ENCODE measurements at places on chromosomes 5 and 9.

- peak; percentile 84 for DNase-seq
Measured at GRCh38 chr9:134662143-134662876, 20.7 kb downstream of the COL5A1 start.

DNA sequence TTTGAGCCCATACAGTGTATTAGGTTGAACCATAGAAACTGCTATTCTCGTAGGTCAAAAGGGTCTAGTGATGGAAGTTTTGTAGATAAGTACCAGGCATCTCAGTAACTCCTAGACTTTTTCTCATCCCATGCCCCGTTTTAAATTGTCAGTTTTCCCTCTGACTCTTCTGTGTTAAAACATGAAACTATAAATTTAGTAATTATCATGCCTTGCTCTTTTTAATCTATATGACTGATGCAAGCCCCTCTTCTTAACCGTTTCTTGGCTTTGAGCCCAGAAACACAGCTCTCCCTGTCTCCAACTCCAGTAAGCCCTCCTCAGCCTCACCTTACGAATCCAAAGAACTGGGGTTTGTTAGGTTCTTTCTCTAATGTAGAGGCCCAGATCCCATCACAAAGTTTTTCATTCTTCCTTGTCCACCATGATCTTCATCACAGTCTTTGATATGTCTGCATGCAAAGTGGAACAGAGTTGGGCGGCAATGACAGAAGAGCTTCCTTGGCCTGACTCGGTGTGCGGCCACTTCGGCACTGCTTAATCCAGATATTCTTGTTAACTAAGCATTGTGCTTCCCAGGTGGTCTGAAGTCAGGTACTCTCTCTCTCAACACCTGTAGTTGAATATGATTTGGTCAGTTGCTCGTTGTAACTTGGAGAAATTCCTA lies 21.1 kb downstream of the RGMB start:
- no peak for DNase-seq

GRCh38 chr9:33017283-33018041 lies 7.6 kb upstream of the DNAJA1 start:
- no peak for DNase-seq

DNA sequence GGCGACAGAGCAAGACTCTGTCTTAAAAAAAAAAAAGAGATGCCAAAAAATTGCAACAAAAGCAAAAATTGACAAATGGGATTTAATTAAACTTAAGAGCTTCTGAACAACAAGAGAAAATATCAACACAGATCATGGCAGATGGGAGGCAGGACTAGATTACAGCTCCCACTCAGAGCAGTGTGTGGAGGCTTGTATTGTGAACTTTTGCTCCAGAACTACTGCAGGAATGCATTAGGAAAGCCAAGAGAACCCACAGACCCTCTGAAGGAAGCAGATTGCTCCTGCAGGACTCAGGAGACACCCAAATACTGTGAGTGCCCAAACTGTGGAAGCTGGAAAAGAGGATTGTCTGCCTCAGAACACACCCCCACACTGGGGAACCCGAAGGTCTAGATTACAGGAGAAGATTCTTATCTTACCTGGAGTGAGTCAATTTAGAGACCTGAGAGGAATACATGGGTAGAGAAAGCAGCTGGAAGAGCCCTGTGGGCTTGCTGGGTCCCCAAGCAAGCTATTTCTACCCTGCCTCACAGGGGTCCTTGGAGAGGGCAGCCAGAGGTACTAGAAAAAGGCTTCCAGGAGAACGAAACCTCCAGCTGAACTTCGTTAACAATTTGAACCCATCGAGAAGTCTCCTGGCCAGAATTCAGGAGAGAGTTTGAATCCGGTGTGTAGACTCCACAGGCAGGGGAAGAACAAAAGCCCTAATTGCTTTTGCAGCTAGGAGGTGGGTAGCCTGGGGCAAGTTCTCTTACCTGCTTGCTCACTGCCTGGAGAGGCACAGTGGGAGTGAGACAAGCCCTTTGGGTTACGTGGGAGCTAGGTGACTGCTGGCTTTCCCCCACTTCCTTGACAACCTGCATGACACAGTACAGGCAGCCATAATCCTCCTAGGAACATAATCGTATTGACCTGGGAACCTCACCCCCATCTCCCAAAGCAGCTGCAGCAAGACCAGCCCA lies 593.4 kb upstream of the RGMB start:
- DNase-seq, result no peak

- DNase-seq, result no peak
Measured at GRCh38 chr9:138052635-138053320, 175.2 kb downstream of the CACNA1B start.

GRCh38 chr9:95938724-95939123 lies 63.2 kb downstream of the ERCC6L2 start:
- DNase-seq, result no peak

DNA sequence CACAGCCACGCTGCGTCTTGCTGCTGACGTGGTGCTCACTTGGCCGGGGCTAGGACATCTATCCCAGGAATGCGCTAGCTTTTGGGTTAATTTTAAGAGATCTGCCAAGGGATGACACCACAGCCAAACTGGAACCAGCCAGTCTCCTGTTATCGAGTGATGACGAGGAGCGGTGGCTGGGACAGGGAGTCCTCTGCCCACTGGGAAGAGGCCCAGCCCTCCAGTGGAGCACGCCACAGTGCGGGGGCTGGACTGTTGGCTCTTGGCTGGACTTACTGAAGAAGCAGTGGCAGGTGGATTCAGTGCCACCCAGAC lies 55.1 kb upstream of the PHYKPL start:
- DNase-seq, result no peak

All from AG09309 (cell line).